ENCODE measurements at places on chromosomes 4 and X. TPM values are rescaled to one million over a fixed set of nuclear protein-coding genes. Genes with fewer than 3 reads are reported as not detected.

DNA sequence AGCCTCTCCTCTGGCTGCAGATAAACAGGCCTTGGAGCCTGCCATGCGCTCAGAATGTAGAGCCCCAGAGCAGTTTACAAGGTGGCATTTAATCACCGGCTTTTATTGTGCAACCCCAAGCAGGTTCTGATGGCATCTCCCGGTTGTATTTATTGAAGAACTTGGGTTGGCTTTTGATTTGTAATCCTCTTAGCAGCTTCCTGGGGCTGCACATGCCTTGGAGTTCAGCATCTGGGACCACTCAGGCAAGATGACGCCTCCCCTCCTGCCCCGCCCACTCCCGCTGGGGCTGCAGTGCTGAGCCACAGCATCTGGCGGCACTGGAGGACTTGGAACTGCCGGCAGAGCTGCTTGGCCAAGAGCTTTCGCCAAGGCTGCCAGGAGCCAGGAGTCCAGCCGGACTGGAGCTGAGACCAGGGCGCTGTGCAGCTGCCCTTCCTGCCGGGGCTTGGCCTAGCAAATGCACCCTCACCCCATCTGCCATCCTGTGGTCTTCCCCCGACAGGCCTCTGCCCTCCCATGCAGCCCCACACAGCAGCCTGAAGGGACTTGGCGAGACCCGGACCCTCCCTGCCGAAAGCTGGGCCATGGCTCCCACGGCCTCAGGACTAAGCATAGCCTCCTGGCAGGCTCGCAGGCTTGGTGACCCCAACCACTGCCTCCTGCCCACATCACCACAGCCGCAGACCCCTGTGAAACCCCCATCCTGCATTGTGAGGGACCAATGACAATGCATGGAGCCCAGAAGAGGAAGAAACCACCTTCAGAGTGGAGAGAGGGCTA is 5.4 kb downstream of the HTRA3 start:
- peak; percentile 90 for DNase-seq

DNA sequence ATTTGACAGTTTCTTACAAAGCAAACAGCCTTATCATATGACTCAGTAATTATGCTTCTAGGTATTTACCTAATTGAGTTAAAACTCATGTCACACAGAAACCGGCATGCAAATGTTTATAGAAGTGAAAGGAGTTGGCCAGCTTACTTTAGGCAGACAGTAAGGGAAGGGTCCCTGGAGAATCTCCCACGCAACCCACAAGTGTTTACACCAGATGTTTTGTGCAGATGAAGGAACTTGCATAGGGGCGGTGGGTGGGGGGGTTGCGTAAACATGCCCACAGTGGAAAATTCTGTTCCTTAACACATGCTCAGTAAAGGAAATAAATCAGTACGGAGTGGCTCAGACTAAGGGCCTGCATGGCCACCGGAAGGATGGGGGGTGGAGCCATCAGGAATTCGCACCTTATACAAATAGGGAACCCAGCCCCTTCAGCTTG is 330.5 kb upstream of the AADAT start:
- DNase-seq, result no peak

DNA sequence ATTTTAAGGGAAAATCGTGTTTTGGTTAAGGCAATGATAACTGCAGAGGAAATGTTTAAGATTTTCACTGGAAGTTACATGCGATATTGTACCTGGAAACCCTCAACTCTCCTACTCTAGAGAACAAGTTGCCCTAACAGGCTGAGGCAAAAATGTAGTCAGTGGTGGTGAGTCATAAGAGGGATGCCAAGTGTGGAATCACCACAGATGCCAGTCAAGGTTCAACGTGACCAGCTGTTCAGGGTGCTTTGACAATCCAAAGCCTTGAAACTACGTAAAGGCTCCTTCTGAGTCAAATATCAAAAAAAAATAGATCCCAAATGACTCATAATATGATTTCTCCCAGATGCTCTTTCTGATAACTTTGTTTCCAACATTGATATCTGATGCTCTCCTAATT is 77.9 kb upstream of the AFF2 start:
- DNase-seq, result no peak

DNA sequence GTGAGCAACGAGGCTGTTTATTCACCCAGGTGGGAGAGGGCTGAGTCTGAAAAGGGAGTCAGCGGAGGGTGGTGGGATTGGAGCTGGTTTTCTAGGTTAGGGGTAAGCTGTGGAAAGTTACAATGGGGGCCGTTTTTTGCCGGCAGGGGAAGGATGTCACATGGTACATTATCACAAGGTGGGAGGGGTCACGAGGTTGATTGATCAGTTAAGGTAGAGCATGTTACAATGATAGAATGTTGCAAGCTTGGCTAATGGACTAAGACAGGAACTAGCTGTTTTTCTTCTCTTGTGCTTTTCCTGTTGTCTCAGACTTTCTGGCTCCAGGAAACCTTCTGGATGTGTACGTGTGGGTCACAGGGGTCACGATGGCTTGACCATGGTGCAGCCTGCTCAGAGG is 536.3 kb upstream of the HTR2C start:
- DNase-seq, result no peak

- no peak for DNase-seq
Measured at GRCh38 chr4:137122876-137123275, 409.4 kb downstream of the PCDH18 start.

DNA sequence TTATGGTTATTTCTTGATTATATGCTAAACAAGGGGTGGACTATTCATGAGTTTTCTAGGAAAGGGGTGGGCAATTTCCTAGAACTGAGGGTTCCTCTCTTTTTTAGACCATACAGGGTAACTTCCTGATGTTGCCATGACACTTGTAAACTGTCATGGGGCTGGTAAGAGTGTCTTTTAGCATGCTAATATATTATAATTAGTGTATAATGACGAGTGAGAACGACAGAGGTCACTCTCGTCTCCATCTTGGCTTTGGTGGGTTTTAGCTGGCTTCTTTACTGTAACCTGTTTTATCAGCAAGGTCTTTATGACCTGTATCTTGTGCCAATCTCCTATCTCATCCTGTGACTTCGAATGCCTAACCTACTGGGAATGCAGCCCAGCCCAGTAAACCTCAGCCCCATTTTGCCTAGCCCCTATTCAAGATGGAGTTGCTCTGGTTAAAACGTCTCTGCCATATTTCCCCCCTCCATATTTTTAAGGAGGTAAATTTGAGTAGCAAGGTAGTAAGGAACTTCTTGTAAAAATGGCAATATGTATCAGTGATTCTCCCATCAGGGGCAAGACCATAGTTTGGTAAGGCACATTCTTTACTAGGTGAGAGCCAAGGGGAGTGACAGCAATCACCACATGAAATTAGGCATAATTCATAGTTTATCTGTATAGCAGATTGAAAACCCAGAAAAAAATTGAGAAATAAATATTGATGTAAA is 2.6 kb downstream of the CXCL2 start:
- no peak for DNase-seq

The ARSJ gene
- total RNA-seq, result 6.4 TPM

The GAGE12J gene
- not detected for total RNA-seq

The ETNPPL gene
- not detected for total RNA-seq

Measured in ureter (tissue), 1 donor.